ENCODE measurements at places on chromosomes 7 and 10.
A peak's percentile ranks its signal among the peaks of the same experiment; 100 is the strongest.

DNA sequence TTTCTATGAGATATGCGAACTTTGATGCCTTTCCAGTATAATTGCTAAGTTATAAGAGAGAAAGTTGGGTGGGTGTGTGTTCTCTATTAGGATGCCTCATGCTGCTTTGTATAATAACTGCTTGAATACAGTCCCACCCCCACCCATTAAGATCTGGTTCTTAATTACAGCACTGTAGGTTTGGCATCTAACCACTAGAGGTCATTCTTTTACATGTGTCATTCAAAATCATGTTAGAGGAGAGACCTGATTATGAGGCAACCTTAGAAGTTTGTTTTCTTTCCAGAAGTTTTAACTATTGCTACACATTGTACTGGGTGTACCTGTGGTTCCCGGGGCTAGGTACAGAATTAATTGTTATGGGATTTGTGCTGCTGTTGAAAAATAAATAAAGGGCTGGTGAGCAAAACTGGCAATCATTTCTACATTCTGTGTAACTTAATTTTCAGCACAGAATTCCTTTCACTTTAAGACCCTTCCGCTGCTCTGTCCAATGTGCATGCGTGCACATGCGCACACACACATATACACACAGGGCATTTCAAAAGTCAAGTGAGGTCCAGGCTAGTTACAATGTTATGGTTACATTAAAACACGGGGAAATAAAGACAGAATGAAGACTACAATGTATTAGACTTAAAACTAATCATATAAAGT is 1156.3 kb downstream of the SORCS3 start:
- DNase-seq: no peak

DNA sequence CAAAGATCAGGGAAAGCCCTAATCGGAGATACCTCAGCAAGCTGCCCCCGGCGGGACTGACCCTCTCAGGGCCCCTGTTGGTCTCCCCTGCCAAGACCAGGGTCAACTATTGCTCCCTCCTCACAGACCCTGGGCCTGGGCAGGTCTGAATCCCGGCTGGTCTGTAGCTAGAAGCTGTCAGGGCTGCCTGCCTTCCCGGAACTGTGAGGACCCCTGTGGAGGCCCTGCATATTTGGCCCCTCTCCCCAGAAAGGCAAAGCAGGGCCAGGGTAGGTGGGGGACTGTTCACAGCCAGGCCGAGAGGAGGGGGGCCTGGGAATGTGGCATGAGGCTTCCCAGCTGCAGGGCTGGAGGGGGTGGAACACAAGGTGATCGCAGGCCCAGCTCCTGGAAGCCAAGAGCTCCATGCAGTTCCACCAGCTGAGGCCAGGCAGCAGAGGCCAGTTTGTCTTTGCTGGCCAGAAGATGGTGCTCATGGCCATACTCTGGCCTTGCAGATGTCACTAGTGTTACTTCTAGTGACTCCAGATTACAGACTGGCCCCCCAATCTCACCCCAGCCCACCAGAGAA is 24.1 kb downstream of the TBATA start:
- no peak for DNase-seq

DNA sequence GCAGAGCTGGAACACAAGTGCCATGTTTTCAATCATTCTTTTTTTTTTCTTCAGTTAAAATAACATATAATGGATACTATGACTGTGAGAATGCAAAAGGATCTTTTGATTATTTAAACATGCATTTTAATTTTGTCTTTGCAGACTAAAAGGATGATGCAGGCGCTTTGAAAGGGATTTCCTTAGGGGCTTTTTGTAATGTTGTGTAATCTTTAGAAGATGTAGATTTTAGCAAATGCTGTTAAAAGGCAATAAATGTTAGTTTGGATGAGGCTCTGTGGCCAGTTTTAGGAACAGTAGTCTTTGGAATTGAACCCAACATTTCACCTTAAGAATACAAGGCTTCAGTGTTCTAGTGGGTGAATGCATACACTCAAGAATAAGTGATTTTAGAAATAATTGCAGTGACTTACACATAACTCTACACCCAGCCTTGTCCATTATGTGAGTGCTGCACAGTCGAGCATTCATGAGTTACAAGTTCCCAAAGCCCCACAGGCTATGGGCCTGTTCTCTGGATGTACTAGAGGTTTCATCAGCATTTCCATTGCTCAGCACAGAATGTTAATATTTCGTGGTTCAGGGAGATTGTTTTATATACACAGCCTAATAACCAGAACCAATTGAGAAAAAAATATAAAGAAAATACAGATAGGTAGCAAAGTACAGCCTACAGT is 11.6 kb downstream of the PAPSS2 start:
- DNase-seq: no peak

DNA sequence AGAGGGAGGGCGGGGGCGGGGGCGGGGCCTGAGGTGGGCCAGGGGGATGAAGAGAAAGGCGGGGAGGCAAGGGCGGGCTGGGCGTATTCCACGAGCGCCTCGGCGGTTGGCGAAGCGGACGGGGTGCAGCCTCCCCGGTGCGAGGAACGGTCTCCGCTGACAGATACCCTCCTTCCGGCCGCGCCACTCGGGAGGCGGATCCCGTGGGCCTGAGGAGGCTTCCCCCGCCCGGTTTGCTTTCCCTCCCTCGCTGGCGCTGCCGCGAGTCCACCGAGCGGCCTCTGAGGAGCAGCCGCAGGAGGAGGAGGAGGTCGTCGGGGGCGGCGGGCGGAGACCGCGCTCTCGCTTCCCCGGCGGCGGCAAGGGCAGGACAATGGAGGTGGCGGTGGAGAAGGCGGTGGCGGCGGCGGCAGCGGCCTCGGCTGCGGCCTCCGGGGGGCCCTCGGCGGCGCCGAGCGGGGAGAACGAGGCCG is at the start of gene TRIM24:
Gene TRIM24 (plus strand): TSS at position 84 of the 473 bp plus-strand sequence. CDS start 290 bp downstream, at position 374.
- DNase-seq: no peak

DNA sequence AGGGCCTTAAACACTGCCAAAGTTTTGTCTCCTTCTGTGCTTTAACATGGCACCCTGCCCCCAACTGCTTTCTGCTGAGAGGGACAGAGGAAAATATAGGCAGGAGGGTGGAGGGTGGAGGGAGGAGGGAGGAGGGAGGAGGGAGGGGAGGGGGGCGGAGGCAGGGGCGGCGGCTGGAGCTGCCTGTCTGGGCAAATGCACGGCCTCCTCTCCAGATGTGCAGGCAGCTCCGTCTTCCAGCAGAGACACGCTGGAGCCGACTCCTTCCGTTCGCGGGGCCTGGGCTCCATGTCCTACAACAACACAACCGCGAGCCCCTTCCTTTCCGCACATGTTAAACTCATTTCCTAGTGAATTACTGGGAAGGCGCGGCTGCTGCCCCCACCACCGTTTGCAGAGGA is 14.2 kb downstream of the EBF3 start:
- no peak for DNase-seq

GRCh38 chr7:92727755-92728154 is 108.6 kb downstream of the CDK6 start:
- no peak for DNase-seq

DNA sequence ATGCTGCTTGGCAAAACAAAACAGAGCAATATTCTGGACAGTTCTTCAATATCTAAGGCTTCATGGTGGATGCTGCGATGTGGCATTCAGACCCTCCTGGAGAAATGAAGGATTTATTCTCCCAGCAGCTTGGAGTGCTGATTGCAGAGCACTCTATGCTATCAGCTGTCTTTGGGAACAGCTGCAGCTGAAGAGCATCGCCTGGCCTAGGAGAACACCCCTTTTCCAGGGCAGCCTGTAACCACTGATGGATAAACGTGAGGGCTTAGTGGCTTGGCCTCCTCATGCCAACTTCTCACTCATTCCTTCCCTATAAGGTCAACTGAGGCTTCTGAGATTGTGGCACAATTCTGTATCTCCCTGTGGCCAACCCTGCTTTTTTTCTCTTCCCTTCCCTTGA is 638.1 kb upstream of the CNTNAP2 start:
- DNase-seq: no peak

- DNase-seq: no peak
Observed at GRCh38 chr10:113052076-113052830, 102.2 kb downstream of the TCF7L2 start.

DNA sequence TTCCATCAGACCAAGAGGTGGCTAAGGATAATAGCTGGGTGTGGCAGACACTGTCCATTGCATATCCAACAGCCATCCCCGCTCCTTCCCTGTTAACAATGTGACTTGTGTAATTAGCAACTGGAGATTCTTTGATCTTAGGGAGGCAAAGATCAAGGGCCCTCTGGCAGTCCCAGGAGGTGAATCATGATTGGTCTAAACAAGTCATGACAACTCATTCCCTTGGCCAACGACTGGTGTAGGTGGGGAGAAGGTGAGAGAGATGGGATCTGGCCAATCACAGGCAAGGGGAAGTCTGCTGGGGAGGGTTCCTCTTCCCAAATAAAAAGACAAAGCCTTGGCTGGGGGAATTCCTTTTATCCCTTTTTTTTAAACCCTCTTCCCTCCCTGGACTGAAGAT is 46.2 kb upstream of the COMTD1 start:
- DNase-seq: no peak

DNA sequence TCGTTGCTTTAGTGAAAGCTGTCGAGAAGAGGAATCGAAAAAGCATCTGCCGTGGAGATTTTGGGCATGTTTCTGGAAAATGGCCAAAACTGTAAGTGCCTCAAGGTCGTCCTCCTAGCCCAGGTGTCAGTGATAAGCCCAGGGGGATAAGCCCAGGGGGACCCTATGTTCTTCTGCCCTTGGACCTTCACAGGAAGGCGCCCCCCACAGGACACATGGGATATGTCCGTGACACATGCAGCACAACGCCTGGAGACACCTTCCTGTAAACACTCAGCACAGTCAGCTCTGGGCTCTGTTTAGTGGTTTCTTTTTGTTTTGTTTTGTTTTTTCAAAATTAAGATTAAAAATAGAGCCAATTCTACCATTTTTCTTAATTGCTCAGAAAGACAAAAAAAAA is 272.7 kb downstream of the KLF6 start:
- DNase-seq: no peak

- no peak for DNase-seq
Observed at GRCh38 chr10:62479523-62479922, 105.4 kb downstream of the ZNF365 start.

GRCh38 chr7:118243695-118244094 is 19.2 kb downstream of the ANKRD7 start:
- DNase-seq: no peak

DNA sequence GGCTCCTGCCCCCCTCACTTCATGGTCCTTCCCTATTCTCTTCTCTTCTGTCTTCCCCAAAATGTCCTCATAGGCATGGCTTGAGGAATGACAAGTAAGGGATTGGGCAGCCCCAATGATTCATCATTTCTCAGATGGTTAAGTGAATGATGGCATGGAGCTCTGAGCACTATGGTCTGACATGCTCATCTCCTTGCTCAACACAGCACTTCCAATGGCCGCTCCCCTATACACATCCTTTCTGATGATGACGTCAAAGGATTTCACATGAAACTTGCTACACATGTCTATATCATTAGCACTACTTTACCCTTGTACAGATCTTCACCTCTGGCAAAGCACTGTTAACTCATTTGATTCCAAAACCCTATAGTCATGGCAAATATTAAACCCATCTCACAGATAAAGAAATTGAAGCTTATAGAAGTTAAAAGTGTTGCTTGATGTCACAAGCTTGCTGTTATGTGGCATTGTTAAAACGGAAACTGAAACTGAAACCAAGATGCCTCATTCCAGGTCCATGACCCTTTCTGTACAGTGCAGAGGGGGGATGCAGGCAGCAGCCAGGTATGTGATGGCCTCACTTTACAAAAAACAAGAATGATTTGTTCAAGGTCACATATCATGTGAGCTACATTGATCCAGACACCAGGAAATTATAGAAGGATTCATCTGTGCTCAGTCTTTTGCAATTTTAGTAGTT is 90.0 kb upstream of the PLXNA4 start:
- DNase-seq: no peak

DNA sequence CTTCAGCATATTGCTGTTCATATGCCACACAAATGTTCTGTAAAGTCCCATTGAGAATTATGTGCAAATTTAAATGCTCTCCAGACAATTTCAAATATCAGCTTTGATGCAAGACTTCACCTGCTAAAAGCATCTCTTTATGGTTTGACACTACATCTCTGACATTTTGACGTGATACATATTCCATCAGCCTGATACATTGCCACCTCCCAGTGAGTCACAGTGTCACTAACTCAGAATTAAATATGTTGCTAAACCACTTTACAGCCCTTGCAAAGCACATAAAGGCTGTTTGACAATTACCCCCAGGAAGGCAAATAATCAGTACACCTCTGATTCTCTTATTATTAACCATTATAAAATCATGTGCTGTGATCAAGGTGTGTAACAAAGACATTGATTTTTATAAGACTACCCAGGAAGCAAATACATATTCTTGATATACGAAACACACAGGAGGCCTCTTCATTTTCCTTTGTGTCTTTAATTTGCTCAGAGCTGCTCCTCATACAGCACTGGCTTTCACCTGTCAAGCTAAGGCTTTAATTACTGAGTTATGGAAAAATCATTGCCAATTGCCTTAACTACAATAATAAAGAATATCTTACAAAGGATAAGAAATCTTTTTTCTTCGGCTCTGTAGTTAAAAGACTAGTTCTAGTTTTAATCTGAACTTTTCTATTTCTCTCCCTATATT is 547.5 kb upstream of the C7orf33 start:
- DNase-seq: peak; percentile 90

DNA sequence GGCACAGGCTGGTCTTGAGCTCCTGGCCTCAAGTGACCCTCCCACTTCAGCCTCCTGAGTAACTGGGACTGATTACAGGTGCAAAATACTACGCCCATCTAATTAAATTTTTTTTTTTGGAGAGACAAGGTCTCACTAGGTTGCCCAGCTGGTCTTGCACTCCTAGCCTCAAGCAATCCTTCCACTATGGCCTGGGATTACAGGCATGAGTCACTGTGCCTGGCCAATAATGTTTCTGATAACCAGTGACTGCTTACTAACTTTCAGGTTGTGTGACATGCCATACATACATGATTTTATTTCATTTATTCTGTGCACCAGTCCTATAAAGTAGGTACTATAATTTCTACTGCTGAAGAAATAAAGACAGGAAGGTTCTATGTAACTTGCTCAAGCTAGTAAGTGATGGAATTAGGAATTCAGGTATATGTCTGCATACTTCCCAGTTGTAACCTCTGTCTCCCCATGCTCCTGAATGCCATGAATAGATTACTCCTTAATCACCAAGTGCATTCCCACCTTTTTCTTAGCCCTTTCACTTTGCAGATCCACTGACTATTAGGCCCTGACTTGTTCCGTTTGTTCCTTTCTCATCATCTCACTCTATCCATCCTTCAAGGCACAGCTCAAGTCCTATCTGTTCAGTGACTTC is 28.1 kb downstream of the MCU start:
- no peak for DNase-seq

GRCh38 chr7:45663167-45663921 is 89.2 kb downstream of the ADCY1 start:
- DNase-seq: no peak

DNA sequence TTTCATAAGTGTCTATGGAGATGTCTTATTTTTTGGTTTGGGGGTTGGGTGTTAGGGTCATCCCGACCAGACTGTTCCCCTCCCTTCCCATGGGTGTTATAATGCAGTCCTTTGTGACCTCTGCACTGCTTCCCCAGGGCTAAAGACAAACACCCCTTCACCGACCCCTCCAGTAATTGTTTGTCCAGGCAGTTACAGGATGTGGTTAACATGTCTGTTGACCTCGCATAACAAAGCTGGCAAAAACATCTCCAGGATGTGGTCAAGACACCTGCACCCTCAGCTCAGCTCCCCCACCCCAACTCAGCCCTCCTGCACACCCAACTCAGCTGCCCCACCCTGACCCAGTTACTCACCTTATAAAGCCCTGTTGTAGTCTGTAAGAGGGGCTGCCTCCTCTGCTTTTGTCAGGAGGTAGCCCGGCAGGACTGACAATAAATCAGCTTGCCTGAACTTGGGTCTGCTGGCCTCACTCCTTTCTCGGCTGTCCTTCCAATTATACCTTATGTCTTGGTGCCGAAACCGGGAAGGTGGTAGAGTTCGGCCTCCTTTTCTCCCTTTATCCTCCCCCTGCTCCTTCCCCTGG is 102.2 kb downstream of the ZNF92 start:
- no peak for DNase-seq
